Glutamatergic neuron (in vitro differentiated cells): ENCODE measurements at places on chromosomes 7 and 10. TPM values are rescaled to one million over a fixed set of nuclear protein-coding genes. Genes with fewer than 3 reads are reported as not detected.

The MUC3A gene
- total RNA-seq = 6.3 TPM

The DMTF1 gene
- 168 TPM for total RNA-seq

The HECW1 gene
- 68.7 TPM for total RNA-seq

GRCh38 chr10:105925045-105925785 is 1239.3 kb downstream of the SORCS1 start:
- H3K4me1 ChIP-seq = no peaks in the 10 kb centered on the region
- H3K36me3 ChIP-seq = peaks cover 10% of the 10 kb centered on the region
- H3K27me3 ChIP-seq = no peaks in the 10 kb centered on the region
- no peak overlapping the region for H3K27ac ChIP-seq
- no peak for DNase-seq

GRCh38 chr10:120286280-120286679 is 170.7 kb upstream of the PLPP4 start:
- H3K4me3 ChIP-seq = no peak overlapping the region
- H3K36me3 ChIP-seq = peaks cover 4% of the 10 kb centered on the region
- H3K27me3 ChIP-seq = peaks cover 7% of the 10 kb centered on the region
- no peak for DNase-seq

GRCh38 chr7:128114806-128115205 is 83.6 kb upstream of the LRRC4 start:
- H3K27me3 ChIP-seq = peaks cover 21% of the 10 kb centered on the region
- peaks cover 32% of the 10 kb centered on the region for H3K4me1 ChIP-seq

- no peak overlapping the region for H3K27ac ChIP-seq
- peaks cover 5% of the 10 kb centered on the region for H3K36me3 ChIP-seq
- no peaks in the 10 kb centered on the region for H3K4me1 ChIP-seq
- DNase-seq = no peak
- no peak overlapping the region for H3K4me3 ChIP-seq
Observed at GRCh38 chr7:138865843-138866242, 67.8 kb upstream of the ATP6V0A4 start.

- no peak overlapping the region for H3K27ac ChIP-seq
- H3K4me3 ChIP-seq = no peak overlapping the region
- peaks cover 21% of the 10 kb centered on the region for H3K27me3 ChIP-seq
- peaks cover 6% of the 10 kb centered on the region for H3K4me1 ChIP-seq
Observed at GRCh38 chr10:101095550-101096213, 33.9 kb downstream of the KAZALD1 start.

DNA sequence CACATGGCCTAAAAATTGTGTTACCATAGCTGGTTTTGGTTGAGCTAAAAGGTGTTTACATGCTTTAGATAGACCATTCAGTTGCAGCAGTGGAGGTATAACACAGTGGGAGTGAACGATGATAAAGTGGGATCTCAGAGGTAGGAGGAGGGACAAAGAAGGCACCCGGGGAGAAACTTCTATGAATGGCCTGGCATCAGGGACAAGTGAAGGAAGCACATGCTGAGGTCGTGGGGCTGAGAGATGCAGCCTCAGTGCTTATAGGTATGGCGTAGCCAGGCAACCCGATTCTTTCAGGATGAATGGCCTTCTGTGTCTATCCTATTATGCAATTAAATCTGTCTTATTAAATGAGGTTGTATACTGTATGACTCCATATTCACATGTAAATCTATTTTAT is 3.9 kb upstream of the CDK6 start:
- H3K36me3 ChIP-seq = no peaks in the 10 kb centered on the region
- no peak overlapping the region for H3K27ac ChIP-seq
- peaks cover 8% of the 10 kb centered on the region for H3K4me1 ChIP-seq
- H3K4me3 ChIP-seq = no peak overlapping the region
- H3K27me3 ChIP-seq = peaks cover 8% of the 10 kb centered on the region
- no peak for DNase-seq

- H3K36me3 ChIP-seq = no peaks in the 10 kb centered on the region
- peaks cover 8% of the 10 kb centered on the region for H3K27me3 ChIP-seq
- H3K4me1 ChIP-seq = peaks cover 5% of the 10 kb centered on the region
- H3K27ac ChIP-seq = no peak overlapping the region
- DNase-seq = no peak
Observed at GRCh38 chr10:114319406-114320248, 80.6 kb downstream of the VWA2 start.

DNA sequence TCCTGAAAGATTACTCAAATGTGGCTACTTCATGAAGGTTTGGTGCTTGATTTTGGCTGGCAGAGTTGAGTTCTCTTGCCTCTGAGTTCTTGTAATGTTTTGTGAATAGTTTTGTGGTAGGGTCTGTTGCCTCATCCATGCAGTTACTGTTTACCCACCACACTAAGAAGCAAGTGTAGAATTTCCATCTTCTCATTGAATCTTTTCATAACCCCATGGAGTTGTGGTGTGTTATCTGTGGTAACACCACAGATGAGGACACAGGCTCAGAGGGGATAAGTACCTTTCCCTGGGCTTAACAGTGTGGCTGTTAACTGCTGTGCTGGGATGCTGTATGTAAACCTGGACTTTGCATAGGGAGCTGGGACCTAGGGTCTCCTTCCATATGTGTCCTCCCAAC is 186.3 kb downstream of the CAMK1D start:
- peaks cover 21% of the 10 kb centered on the region for H3K4me1 ChIP-seq
- DNase-seq = no peak
- H3K27ac ChIP-seq = no peak overlapping the region
- peaks cover 2% of the 10 kb centered on the region for H3K27me3 ChIP-seq

DNA sequence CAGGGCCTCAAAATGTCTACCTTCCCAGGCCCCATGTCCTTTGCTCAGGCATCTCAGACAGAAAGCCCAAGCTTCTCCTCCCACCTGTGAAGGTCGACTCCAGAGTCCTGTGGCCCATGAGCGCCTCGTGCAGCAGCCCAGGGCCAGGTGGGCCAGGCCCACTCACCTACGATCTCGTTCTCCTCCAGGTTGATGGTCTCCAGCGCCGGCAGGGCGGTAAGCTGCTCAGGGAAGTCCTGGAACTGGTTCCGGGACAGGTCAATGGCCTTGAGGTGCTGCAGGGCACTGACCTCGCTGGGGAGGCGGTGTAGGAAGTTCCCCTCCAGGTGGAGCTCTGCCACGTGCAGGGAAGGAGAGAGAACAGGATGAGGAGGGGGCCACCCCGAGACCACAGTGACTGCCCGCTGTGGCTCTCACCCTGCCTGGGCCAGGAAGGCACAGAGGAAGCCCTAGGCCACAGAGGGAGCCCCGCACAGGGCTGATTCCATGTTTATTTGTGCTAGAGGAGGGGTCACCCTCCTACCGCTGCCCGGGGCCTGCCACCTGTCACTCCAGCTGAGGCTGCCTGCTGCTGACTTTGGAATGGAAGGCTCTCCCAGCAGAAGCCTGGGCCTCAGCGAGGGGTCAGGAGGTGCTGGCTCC is 40.0 kb upstream of the NPFFR1 start:
- peak; percentile 63 for DNase-seq
- H3K27me3 ChIP-seq = peaks cover 6% of the 10 kb centered on the region
- H3K4me3 ChIP-seq = no peak overlapping the region
- H3K27ac ChIP-seq = peak overlapping the region; percentile 62

DNA sequence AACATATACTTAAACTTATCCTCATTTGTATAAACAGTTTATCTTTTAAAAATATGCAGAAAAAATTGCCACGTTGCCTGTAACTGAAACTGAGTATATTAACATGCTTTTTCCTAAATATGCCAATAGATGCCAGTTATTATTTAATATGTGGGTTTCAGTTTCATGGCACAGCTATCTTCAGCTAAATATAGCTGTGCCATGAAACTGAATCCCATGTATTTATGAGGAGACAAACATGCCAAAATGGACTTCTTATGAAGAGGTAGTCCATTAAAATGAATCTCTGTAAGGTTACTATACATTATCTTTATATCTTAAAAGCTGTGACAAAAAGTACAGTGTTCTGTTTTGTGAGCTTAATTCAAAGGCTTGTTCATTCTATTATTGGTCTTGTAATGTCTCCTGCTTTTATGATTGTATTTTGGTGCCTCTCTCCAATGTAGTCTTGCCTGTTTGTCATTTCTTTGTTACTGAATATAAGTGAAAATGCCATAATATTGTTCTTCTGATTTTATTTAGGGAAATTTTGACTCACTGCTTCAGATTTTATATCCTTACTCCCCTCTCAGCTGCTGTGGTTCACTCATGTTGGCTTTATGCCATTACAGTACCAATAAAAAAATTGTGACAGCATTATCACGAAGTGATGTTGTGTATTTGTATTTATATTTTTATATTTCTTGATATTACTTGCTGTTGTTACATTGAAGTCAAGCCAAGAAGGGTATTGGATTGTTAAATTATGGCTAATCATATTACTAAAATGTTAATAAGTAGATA is 34.3 kb upstream of the CACNA2D1 start:
- peaks cover 7% of the 10 kb centered on the region for H3K4me1 ChIP-seq
- H3K4me3 ChIP-seq = no peak overlapping the region
- H3K27ac ChIP-seq = peak overlapping the region; percentile 18
- no peaks in the 10 kb centered on the region for H3K27me3 ChIP-seq
- DNase-seq = no peak

DNA sequence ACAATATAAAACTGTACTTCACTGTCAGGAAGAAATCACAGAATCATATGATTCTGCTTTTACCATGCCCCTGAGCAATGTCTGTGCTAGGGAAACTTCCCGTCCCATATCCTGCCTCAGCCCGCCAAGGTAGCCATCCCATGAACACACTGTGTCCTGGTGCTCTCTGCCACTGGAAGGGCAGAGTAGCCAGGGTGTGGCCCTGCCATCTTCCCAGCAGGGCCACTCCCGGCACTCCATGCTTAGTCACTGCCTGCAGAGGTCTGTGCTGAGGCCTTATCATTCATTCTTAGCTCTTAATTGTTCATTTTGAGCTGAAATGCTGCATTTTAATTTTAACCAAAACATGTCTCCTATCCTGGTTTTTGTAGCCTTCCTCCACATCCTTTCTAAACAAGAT is 31.8 kb downstream of the AP3M1 start:
- no peak overlapping the region for H3K27ac ChIP-seq
- no peak overlapping the region for H3K4me3 ChIP-seq
- H3K36me3 ChIP-seq = no peaks in the 10 kb centered on the region
- DNase-seq = no peak
- H3K27me3 ChIP-seq = peaks cover 3% of the 10 kb centered on the region
- H3K4me1 ChIP-seq = peaks cover 2% of the 10 kb centered on the region
